ENCODE measurements at places on chromosomes 2 and 18.

GRCh38 chr2:109017017-109017416, 28.0 kb upstream of the EDAR start:
- no peak for DNase-seq

GRCh38 chr2:154032220-154032619, 160.5 kb downstream of the GALNT13 start:
- no peak for DNase-seq

DNA sequence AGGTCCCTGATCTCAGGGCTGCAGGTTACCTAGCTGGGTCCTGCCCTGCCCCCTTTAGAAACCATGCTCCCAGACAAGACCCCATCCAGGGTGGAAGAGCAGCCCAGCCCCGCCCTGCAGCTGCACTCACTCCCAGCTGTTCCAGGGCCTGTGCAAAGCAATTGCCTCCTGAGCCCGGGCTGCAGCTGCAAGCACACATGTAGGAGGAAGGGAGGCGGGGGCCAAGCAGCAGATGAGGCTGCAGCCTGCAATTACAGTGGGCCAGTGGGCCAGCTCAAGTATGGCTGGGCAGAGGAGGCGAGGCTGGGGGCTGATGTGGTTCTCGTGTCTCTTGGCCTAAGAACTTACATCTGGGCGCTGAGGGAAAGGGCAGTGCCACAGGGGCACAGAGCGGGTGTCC, 65.4 kb upstream of the TUBA3E start:
- DNase-seq = no peak

GRCh38 chr2:37621199-37621598, 50.2 kb downstream of the CDC42EP3 start:
- no peak for DNase-seq

DNA sequence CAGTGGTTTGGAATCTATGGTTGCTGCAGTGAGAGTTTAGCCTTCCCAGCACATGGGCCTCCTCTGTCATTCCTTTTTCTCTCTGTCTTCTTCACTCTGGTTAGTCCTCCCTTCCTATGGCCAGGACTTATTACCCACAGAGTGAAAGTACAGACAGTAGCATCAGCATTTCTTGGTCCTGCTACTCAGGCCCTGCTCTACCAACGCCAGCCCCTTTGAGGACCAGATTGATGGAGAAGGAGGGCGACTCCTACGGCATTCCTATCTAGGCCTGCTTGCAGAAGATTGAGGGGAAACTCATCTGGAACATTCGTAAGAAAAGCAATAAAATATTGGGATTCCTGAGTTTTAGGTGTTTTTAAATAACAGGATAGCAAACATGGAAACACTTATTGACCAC, 43.5 kb downstream of the BMP10 start:
- DNase-seq = no peak

DNA sequence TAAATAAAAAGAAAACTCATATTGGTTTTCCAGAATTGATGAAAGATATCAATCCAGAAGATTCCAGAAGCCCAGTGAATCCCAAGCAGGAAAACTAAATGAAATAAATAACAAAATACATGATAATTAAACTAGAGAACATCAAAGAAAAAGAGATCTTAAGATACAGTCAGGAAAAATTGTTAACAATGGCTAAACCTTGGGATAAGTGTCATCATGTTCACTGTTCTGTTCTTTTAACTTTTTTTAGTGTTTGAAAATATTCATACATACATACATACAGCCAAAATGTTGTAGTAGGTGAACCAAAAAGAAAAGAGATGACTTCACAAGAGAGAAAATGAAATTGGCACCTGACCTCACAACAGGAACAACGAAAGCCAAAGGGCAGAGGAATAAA, 72.2 kb upstream of the MYCN start:
- DNase-seq = no peak

GRCh38 chr2:136919682-136920081, 154.3 kb downstream of the THSD7B start:
- no peak for DNase-seq

- no peak for DNase-seq
These were observed 28.8 kb downstream of the STEAP3 start for GRCh38 chr2:119252186-119253113.

- DNase-seq = no peak
These were observed 111.6 kb upstream of the TACR1 start for GRCh38 chr2:75310876-75311275.

DNA sequence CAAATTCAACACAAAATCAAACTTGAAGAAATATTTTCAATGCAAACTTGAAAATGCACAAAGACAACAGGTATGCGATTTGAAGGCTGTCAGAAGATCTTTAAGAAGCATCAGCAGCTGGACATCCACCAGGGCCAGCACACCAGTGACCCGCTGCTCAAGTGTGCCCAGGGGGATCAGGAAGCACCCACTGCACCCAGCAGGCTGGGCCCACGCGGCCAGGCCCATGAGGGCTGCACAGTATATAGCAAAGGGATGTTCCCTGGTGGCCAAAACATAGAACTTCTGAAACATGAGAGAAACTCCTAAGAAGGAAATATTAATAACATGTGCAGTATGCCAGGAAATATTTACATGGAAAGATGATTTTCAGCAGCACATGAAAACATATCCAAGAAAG, 25.0 kb downstream of the WDFY1 start:
- no peak for DNase-seq

GRCh38 chr2:127623388-127624319, 22.3 kb upstream of the GPR17 start:
- no peak for DNase-seq

- no peak for DNase-seq
These were observed 265.5 kb downstream of the SRBD1 start for GRCh38 chr2:45345331-45346234.

DNA sequence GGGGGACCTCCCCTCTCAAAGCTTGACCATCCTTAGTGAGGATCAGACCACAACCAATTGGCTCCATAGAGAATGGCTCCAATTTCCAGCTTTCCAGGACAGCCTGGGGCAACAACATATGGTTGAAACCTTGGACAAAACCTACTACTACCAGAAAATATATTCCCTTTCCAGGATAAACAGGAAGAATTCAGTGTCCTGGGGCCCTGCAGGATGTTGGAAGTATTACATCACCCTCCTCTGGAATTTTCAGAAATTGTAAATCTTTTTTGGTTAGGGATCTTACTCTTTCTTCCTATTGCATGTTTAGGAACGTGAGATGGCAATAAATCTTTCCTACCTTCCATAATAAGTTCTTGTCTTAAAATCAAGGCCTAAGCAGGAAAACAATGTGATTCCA, 158.9 kb upstream of the MEIS1 start:
- no peak for DNase-seq

DNA sequence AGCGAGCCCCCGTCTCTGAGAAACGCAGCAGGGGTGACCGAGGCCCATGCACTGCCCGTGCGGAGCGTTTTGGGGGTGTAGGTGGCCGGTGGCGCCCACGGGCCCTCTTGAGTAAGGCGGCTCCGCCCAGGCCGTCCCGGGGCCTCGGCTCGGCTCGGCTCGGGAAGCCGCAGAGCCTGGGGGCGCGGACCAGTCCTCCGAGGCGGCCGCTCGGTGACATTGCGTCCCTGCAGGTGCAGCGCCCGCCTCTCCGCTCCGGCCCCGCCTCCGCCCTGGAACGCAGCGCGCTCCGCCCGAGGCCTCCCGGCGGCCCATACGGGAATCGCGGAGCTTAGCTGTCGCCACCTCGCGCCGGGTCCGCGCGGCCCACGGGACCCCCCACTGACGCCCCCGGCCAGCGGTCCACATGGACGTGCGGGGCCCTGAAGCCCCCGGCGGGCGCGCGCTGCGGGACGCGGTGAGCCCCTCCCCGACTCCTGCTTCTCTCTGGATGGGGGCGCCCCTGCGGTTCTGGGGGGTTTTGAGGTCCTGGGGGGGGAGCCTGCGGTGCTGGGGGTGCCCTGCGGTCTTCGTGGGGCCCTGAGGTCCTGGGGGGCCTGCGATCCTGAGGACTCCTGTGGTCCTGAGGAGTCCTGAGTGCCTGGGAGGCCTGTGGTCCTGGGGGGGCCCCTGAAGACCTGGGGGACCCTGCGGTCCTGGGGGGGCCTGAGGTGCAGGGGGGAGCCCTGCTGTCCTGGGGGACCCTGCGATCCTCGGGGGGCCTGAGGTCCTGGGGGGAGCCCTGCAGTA, at the start of gene HSBP1L1:
Gene HSBP1L1, plus strand, starts transcription at position 314 of the 789 bp plus-strand sequence. Its CDS starts 93 bp downstream, at position 407.
- peak; percentile 40 for DNase-seq

GRCh38 chr2:48699348-48699930, 56.1 kb downstream of the LHCGR start:
- DNase-seq = no peak

DNA sequence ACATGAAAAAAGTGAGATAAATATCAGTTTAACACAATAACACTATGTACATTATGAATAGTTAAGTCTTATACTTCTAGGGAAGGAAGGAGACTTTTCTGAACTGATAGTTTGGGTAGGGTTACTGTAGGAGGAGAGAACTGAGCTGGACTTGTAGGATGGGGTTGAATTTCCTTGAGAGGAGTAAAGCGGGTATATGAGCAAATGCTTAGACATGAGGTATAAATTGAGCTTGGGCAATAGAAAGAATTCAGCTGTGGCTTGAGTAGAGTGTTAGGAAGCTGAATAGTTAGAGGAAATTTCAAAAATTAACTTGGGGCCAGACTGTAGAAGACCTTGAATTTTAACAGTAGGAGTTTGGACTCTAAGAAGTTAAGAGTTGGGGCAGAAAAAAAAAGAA, 45.1 kb downstream of the LCLAT1 start:
- DNase-seq = no peak

DNA sequence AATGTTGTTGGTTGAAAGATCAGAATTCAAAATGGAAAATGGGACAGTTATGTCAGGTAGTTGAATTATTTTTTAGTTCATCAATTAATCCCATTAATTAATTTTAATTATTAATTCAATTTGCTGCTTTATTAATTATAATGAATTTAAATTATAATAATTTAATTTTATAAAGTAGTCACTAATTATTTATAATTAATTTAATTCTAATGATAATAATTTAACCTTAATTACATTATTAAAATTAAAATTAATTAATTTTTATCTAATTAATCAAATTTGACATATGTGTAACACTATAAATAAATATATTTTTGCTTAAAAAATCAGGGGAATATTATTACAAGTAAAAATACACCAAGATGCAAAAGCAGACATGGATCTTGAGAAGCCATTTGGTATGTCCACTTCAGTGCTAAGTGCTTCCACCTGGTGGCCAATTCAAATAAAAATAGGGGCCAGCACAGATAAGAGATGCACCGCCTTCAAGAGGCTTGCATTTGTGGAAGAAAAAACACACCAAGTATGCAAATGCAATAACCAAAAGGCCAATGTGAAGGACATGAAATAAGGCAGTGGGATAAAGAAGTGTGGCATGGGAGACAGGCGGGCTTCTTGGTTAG, 73.2 kb downstream of the MBP start:
- DNase-seq = no peak

DNA sequence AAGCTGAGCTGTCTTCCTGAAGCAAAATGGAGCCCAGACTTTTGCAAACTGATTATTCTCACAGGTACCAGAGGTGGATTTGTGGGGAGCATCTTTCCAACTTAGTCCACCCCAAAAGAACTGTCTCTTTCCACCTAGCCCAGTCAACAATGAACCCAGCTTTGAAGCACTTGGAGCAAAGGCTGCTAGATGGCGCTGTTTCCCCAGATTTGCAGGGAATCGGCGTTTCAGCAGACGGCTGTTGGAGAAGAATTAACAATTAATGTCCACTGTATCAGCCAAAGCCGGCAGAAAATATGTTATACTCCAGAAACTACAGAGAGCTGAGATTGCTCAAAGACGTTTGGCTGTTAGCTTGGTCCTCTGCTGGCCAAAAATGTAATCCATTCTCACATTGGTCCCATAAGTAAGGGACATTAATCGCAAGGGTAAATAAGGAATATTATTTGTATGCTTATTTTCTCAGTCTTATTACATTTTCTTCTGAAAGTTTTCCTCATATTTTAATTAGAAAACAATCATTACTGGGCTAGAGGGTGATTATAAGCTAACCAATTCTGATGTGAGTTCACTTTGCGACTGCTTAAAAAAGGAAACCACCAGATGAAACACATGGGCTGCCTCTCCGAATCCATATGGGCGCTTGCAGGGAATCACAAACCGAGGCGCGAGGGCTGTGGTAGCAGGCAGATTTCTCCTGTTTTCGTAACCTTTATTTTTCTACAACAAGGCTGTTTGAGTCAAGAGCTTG, 423.8 kb upstream of the MEX3C start:
- DNase-seq = peak; percentile 10

- no peak for DNase-seq
These were observed 18.2 kb downstream of the MEP1B start for GRCh38 chr18:32208023-32208422.

DNA sequence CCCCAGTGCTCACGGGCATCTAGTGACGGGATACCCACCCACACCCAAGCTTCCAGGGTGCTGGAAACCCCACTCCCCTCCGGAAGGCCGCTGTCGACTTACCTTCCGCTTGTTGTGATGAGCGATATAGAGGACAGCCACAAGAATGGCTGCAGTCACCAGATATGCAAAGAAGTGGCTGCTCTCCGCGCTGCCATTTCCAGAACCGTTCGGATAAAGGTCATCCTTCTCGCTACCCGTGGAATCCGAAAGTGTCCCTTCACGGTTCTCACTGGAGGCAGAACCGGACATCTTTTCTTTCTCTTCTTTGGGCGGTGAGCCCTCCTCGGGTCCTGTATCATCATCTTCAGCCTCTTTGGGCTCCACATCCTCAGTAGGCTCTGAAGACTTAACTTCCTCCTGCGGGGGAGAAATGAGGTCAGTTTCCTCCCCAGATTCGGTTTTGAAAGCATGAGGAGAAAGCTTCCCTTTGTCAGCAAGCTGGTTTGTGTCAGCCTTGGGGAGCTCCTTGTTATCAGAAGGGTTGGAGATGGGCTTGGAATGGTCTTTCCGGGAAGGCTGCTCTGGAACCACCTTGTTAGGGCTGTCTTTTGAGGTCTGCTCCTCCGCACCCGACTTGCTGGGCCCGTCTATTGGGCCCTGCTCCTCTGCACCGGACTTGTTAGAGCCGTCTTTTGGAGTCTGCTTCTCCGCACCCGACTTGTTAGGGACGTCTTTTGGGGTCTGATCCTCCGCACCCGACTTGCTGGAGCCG, 1.2 kb downstream of the TGOLN2 start:
- DNase-seq = peak; percentile 27

GRCh38 chr2:178271094-178271493, 76.8 kb downstream of the OSBPL6 start:
- no peak for DNase-seq

DNA sequence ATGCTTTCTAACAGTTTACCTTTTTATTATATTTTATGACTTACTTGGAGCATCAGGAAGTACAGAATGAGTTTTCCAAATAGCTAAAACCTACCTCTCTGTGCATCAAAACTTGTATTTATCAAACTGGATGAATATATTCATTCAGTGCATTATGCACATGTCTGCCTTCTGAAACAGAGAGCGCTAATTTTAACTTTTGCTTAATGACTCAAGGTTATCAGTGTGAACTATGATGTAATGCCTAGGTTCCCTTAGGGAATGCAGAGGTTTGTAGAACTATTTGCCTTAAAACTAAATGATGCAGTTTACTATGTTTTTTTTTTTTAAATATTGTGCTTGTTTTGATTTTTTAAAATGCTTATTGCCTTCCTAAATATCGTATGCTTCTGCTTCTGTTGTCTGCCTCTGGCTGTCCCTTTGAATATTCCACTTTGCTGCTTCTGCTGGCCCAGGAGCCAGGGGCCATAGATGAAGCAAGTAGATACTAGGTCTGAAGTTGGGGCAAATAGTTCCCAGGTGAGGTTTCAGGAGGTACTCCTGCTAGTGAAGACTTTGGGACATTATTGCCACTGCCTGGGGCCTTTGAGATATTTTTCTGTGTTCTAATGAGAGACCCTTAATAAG, 16.5 kb downstream of the TMEM178A start:
- DNase-seq = no peak

GRCh38 chr18:5475267-5475666, 68.5 kb downstream of the EPB41L3 start:
- no peak for DNase-seq

GRCh38 chr18:69958422-69958821, 10.7 kb upstream of the CD226 start:
- DNase-seq = no peak

All from stimulated activated CD4-positive, alpha-beta T cell treated with anti-CD3 and anti-CD28 coated beads, Interleukin-2, amount 100 ng/mL, for 48 hours (primary cell).